Progenitor cell of endocrine pancreas (in vitro differentiated cells): ENCODE measurements at places on chromosomes 2 and 18. TPM values are rescaled to one million over a fixed set of nuclear protein-coding genes. Genes with fewer than 3 reads are reported as not detected.

PTPN2 gene
- 45.1 and 46.4 TPM in 2 replicates for total RNA-seq

GRCh38 chr2:114968748-114969400, 526.4 kb downstream of the DPP10 start:
- no peak for DNase-seq
- peaks cover 28% of the 10 kb centered on the region for H3K27me3 ChIP-seq
- H3K4me1 ChIP-seq: peaks cover 11% of the 10 kb centered on the region
- no peak overlapping the region for H3K27ac ChIP-seq
- no peak overlapping the region for H3K4me3 ChIP-seq
- H3K36me3 ChIP-seq: peaks cover 2% of the 10 kb centered on the region

APOB gene
- total RNA-seq: 15.6 and 22.2 TPM in 2 replicates

DNA sequence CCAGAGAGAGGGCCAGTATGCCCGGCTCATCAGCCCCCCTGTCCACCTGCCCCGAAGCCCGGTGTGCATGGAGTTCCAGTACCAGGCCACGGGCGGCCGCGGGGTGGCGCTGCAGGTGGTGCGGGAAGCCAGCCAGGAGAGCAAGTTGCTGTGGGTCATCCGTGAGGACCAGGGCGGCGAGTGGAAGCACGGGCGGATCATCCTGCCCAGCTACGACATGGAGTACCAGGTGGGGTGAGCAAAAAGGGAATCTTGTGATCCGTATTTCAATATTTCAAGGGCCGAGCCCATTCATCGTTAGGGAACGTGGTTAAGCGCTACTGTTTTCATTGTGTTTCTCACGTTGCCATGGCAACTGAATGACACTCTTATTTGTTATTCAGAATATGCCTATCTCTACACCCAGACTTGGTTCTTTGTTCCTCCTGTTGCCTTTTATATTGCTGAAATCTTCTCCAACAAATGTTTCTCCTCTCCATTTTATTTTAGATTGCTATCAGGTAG, 81.5 kb downstream of the NRP2 start:
- peaks cover 15% of the 10 kb centered on the region for H3K4me1 ChIP-seq
- no peak overlapping the region for H3K27ac ChIP-seq
- peaks cover 15% of the 10 kb centered on the region for H3K27me3 ChIP-seq
- H3K36me3 ChIP-seq: no peaks in the 10 kb centered on the region

- H3K27me3 ChIP-seq: no peaks in the 10 kb centered on the region
- no peaks in the 10 kb centered on the region for H3K36me3 ChIP-seq
- peaks cover 2% of the 10 kb centered on the region for H3K4me1 ChIP-seq
- no peak for DNase-seq
- no peak overlapping the region for H3K27ac ChIP-seq
- H3K4me3 ChIP-seq: no peak overlapping the region
Measured at GRCh38 chr2:153890576-153890975, 18.9 kb downstream of the GALNT13 start.
